ENCODE measurements at places on chromosomes 13 and 19.

DNA sequence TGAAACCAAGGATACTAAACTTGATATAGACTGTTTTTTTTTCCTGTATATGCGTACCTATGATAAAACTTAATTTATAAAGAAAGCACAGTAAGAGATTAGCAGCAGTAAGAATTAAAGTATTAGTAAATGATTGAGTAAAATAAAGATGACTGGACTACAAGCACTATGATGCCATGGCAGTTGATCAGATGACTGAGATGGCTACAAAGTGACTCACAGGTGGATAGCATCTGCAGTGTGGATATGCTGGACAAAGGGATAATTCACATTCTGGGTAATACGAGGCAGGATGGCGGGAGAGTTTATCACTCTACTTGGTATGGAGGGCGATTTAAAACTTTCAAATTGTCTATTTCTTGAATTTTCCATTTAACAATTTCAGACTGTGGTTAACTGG, 11.8 kb downstream of the HTR2A start:
- no peak for DNase-seq

GRCh38 chr19:45195764-45196163, 17.2 kb downstream of the BLOC1S3 start:
- no peak for DNase-seq

- no peak for DNase-seq
Observed at GRCh38 chr13:48928757-48929430, 46.8 kb upstream of the FNDC3A start.

GRCh38 chr13:113643593-113643992, 14.4 kb downstream of the ATP4B start:
- no peak for DNase-seq

- DNase-seq = no peak
Observed at GRCh38 chr19:33811736-33812387, 15.2 kb downstream of the KCTD15 start.

DNA sequence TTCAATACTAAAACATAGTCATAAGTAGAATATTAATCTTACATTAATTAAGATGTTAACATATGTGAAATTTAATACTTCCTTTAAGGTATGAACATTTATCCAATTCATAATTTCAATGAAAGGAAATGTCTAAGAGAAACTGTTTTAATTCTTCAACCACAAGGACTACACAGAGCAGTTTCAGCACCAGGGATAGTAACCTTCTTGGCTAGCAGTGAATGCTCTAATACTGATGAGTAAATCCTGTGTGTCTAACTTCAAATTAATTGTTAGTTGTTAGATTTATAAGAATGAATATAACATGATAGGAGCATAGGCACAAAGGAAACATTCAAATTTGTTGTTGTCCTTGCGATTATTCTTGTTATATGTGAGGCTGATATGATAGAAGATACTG, 15.6 kb upstream of the NBEA start:
- DNase-seq = no peak

GRCh38 chr13:92387245-92387644, 839.4 kb upstream of the GPC6 start:
- no peak for DNase-seq

- no peak for DNase-seq
Observed at GRCh38 chr19:22527554-22527953, 105.4 kb upstream of the ZNF98 start.

GRCh38 chr19:31575846-31576335, 226.7 kb upstream of the TSHZ3 start:
- no peak for DNase-seq

DNA sequence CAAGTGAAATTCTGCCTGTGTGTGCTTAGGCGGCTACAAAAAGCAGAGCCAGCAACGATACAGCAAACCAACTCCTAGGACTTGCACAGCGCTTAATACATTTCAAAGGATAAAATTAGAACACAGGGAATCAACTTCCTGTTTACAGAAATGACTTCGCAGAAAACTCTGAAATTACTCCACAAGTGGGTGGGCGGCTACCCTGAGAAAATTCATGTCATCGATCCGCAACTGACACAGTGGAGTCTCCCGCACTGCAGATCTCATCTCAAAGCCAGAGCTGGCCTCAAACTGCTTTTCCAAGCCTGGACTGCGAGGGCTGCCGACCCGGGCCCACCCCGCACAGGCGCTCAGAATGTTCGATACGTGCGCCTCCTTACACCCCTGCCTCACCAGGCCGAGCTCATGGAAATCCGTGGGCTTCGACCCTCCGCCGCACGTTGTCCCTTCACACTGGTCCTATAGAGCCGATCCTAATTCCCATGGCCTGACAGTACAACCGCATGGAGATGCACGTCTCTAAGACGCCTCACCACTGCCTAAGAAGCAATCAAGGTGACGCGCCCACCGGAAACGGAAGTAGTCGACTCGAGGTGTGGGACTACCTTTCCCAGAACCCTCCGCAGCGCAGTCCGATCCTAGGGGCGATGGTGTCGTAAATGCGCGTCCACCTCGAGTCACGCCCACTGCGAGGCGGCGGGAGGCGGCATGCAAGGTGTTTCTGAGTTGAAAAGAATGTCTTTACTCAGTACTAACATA, at the start of gene ZNF229:
ZNF229 (minus strand) TSS at position 557 of the 759 bp plus-strand sequence. CDS start 5,625 bp downstream, outside the sequence.
- peak; percentile 67 for DNase-seq

GRCh38 chr19:45179072-45179891, 698 bp downstream of the BLOC1S3 start:
- no peak for DNase-seq

DNA sequence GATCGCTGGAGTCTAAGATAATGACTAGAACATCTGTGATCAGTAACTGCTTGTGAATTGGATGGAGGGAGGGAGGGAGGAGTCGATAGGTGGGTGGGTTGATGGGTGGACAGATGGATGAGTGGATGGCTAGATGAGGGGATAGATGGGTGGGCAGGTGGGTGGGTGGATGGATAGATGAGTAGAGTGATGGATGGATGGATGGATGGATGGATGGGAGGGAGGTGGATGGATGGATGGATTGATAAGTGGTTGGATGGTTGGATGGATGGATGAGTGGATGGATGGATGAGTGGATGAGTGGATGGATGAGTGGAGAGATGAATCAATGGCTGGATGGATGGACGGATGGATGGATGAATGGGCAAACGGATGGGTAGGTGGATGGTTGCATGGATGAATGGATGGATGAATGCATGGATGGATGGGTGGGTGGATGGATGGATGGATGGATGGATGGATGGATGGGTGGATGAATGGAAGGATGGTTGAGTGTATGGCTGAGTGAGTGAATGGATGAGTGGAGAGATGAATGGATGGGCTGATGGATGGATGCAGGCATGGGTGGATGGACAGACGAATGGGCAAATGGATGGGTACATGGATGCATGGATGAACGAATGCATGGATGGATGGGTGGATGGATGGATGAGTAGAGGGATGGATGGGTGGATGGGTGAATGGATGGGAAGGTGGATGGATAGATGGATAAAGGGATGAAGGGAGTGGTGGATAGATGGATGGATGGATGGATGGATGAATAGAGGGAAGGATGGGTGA, 44.0 kb upstream of the NFIC start:
- no peak for DNase-seq

- DNase-seq = no peak
Observed at GRCh38 chr13:97386801-97387484, 47.0 kb upstream of the RAP2A start.

GRCh38 chr19:15989889-15990288, 41.1 kb downstream of the OR10H4 start:
- DNase-seq = no peak

GRCh38 chr19:23795462-23795861, 36.8 kb upstream of the ZNF681 start:
- DNase-seq = no peak

DNA sequence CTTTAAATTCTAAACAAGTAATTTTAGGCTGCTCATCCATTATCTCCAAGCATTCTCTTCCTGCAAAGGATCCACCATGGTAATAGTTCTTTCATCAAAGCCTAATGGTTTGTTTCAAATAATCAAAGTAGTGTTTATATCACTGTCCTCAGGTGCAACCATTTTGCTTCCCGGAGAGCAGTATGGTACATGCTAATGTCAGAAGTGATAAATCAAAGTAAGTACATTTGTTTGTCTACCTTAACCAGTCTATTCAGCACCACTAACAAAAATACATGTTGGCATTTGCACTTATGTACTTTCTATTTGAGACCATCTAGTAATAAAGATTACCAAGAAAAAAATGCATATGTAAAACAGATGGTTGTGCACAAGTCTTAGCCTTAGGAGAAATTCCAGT, 37.5 kb downstream of the DACH1 start:
- no peak for DNase-seq

GRCh38 chr13:94759120-94759728, 46.9 kb upstream of the SOX21 start:
- no peak for DNase-seq

- no peak for DNase-seq
Observed at GRCh38 chr19:1028062-1028926, 1.9 kb downstream of the CNN2 start.

DNA sequence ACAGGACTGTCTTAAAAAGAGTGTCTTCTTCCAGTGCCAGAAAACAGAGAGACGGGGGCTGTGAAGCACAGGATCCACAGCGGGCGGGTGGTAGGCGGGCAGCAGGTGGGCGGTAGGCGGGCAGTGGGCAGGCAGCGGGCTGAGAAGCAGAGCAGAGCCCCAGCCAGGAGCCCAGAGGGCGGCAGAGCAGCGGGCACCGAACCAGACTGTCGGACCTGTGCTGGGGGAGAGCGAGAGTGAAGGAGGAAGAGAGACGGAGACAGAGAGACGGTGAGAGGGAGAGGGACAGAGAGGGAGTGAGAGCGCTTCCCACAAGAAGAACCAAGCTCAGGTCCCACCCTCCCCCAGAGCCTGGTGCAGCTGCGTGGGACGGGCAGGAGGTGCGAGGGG, 30.3 kb downstream of the RASA3 start:
- DNase-seq = no peak

DNA sequence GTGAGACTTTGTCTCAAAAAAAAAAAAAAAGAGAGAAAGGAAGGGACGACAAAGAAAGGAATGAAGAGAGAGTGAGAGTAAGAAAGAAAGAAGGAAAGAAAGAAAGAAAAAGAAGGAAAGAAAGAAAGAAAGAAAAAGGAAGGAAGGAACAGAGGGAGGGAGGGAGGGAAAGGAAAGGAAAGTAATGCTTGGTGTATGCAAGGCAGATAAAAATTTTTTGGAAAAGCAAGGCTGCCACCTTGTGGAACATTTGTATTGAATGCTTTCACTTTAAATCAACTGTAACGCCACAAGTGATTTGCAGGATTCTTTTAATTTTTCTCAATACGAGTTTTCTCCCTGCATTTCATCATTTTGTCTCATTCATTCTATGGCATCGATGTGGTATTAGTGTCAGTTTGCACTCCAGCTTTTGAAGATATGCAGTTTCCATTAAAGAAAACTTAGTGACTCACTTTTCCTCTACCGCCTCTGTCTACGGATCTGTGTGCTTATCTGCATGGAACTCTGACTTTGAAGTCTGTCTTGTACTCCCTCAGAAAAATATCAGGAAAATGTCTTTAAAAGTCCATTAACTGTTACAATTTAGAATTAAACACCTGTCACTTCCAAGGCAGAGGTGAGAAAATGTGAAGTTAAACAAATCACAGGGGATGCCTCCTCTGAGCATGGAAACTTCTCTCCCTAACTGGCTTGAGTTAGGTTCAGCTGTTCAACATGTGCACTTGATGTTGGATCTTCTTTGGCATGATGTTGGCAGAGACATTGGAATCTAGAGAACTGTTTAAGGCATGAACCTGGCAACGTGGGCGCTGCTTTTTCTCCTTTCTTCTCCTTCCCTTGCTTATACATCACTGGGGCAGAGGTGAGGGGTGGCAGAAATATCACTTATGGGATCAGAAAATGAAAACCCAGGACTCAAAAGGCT, 20.0 kb upstream of the ZDHHC20 start:
- no peak for DNase-seq

DNA sequence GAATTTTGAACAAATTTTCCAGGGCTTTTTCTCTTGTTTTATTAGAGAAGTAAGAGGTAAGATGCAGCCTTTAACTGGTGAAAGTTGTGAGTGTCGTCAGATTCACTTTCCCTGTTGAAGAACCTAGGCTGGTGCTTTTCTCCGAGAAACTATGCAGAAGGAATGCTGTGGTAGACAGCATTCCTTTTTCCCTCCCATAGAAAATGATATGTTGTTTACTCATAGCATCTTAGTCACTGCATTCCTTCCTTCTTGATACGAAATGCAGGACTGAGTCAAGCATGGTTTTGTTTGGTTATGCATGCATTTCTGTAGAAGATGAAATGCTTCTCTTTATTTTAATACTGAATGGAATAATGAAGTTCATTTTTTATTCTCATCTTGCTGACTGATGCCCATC, 3.4 kb downstream of the ITGBL1 start:
- DNase-seq = no peak

GRCh38 chr19:10644260-10645007, 9.7 kb upstream of the ILF3 start:
- DNase-seq = peak; percentile 77

- DNase-seq = no peak
Observed at GRCh38 chr13:55577847-55578210, 1562.9 kb upstream of the PRR20A start.

- no peak for DNase-seq
Observed at GRCh38 chr13:78487707-78488106, 115.6 kb downstream of the POU4F1 start.

- DNase-seq = no peak
Observed at GRCh38 chr13:29109987-29110386, 289.8 kb downstream of the MTUS2 start.

All from activated naive CD8-positive, alpha-beta T cell treated with anti-CD3 and anti-CD28 coated beads, Interleukin-2, amount 50 U/mL, for 16 hours (primary cell).